ENCODE measurements at places on chromosomes 6 and 20. TPM values are rescaled to one million over a fixed set of nuclear protein-coding genes. Genes with fewer than 3 reads are reported as not detected.

GRCh38 chr6:144295211-144295610 is 10.1 kb downstream of the UTRN start:
- peaks cover 36% of the 10 kb centered on the region for H3K36me3 ChIP-seq
- no peak for DNase-seq

GRCh38 chr6:49072146-49072545 is 390.9 kb downstream of the MMUT start:
- no peaks in the 10 kb centered on the region for H3K27me3 ChIP-seq
- no peak overlapping the region for H3K27ac ChIP-seq
- DNase-seq: no peak
- no peaks in the 10 kb centered on the region for H3K36me3 ChIP-seq

DNA sequence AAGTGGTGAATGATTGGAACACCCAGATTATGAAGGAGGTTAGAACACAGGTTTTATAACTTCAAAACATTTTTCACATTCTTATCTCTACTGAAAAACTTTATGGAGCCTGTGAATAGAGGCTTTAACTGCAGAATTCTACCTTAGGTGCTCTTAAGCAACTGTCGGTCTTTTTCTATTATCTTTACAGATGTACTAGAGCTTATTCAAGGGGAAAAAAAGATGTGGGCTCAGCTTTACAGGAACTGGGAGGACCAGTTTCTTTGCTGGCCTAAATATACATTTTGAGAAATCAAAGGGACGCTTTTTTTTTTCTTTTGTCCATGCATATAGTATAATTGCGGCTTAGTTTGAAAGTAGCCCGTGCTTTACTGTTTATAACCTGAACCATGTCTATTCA is 58.9 kb downstream of the UST start:
- peaks cover 58% of the 10 kb centered on the region for H3K27me3 ChIP-seq
- DNase-seq: no peak
- peaks cover 2% of the 10 kb centered on the region for H3K36me3 ChIP-seq
- no peak overlapping the region for H3K4me3 ChIP-seq
- no peak overlapping the region for H3K27ac ChIP-seq
- H3K4me1 ChIP-seq: peaks cover 5% of the 10 kb centered on the region

GRCh38 chr20:3226093-3226492 is 12.9 kb downstream of the SLC4A11 start:
- no peak overlapping the region for H3K27ac ChIP-seq
- no peaks in the 10 kb centered on the region for H3K4me1 ChIP-seq
- no peak overlapping the region for H3K4me3 ChIP-seq
- H3K36me3 ChIP-seq: peaks cover 4% of the 10 kb centered on the region
- no peaks in the 10 kb centered on the region for H3K27me3 ChIP-seq

DNA sequence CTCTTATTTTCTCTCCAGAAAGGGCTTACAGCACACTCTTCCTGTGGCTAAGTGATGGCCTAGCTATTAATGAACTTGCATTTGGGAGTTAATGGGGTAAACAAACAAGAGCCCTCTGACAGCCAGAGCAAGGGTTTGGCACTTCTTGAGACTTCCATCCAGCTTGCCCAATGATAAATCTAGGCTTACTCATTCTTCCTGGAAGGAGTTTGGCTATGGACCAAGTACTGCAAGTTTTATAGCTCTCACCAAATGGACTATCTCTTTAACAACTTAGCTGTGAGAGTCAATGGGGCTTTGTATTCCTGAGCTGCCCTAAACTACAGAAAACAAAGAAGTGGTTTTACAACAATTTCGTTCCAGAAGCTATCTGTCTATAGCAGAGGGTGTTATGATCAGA is 16.7 kb upstream of the PI3 start:
- no peaks in the 10 kb centered on the region for H3K4me1 ChIP-seq
- no peak overlapping the region for H3K27ac ChIP-seq
- no peak for DNase-seq
- H3K36me3 ChIP-seq: no peaks in the 10 kb centered on the region

Gene ZNF831
- total RNA-seq: not detected

Gene WFDC2
- 188 TPM for total RNA-seq

Gene SSTR4
- not detected for total RNA-seq

Gene MYBL2
- 44.4 TPM for total RNA-seq

Gene LY6G6D
- total RNA-seq: not detected

Gene LRRN4
- total RNA-seq: 7.7 TPM
